ENCODE measurements at places on chromosomes 5 and 9.

GRCh38 chr9:74874220-74874619 lies 13.5 kb downstream of the TRPM6 start:
- no peak for DNase-seq

- no peak for DNase-seq
Measured at GRCh38 chr9:22073349-22073748, 64.2 kb upstream of the CDKN2B start.

GRCh38 chr5:60810438-60811085 lies 33.5 kb downstream of the ELOVL7 start:
- DNase-seq = no peak

DNA sequence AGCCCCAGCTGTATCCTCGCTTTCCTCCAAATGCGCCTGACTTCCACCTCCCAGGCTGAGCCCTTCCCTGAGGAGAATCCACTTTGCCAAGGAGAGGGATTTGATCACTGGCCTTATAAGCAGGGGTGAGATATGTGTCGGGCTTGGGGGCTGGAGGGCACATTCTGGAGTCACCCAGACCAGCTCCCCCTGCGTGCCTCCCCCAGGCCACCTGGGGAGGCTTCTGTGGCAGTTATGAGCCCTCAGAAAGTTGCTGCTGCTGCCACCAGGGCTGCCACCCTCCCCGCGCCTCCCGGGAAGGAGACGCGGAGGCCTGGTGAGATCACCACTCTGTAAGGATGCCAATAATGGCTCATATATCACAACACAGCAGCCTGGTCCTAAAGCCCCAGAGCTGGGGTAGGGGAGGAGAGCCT lies 211.5 kb downstream of the PAPPA start:
- no peak for DNase-seq
